ENCODE measurements at places on chromosomes 5 and 9.

- ATAC-seq, result no peak
Measured at GRCh38 chr5:74499256-74500050, 141.1 kb downstream of the ENC1 start.

- no peak for ATAC-seq
Measured at GRCh38 chr9:98472216-98472615, 216.8 kb upstream of the TBC1D2 start.

- ATAC-seq, result no peak
Measured at GRCh38 chr9:123368536-123369153, 12.6 kb downstream of the CRB2 start.

- peak; percentile 92 for ATAC-seq
Measured at GRCh38 chr9:77807281-77807683, 159.2 kb upstream of the GNA14 start.

DNA sequence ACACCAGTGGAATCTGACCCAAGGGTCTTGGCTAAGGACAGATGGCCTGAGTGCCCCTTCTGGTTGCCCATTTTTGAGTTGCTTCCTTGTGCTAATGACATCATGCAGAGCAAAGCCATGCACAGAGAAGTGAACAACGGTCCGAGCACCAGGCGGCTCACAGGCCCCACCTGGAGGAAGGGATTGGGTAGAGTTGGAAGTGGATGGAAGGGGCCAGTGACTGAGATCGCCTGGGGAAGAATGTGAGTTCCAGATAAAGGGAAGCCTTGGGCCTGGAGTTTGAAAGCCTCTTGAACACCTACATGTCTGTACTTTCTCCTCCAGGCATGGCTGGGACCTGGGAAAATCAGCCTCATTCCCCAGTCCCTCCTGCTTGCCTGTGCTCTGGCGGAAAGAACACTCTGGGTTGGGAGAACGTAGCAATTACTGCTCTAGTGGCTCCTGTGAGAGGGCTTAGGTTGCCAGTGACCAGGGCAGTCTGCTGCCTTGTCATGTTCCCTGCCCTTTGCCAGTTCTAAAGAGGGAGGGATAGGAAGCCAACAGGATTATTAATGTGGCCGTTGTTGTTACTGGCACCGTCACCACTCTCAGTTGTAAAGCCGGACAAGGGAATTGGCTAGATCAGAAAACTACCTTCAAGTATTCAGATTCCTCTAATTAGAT is 62.5 kb upstream of the PTPN3 start:
- ATAC-seq, result no peak

All from activated T-helper 17 cell treated with anti-CD3 and anti-CD28 coated beads, Interleukin-2, amount 50 U/mL, for 72 hours (primary cell).